GM13976 (cell line): ENCODE measurements at places on chromosomes 3 and 15.

- DNase-seq, result no peak
These were observed 180.4 kb downstream of the STAC start for GRCh38 chr3:36560685-36561084.

DNA sequence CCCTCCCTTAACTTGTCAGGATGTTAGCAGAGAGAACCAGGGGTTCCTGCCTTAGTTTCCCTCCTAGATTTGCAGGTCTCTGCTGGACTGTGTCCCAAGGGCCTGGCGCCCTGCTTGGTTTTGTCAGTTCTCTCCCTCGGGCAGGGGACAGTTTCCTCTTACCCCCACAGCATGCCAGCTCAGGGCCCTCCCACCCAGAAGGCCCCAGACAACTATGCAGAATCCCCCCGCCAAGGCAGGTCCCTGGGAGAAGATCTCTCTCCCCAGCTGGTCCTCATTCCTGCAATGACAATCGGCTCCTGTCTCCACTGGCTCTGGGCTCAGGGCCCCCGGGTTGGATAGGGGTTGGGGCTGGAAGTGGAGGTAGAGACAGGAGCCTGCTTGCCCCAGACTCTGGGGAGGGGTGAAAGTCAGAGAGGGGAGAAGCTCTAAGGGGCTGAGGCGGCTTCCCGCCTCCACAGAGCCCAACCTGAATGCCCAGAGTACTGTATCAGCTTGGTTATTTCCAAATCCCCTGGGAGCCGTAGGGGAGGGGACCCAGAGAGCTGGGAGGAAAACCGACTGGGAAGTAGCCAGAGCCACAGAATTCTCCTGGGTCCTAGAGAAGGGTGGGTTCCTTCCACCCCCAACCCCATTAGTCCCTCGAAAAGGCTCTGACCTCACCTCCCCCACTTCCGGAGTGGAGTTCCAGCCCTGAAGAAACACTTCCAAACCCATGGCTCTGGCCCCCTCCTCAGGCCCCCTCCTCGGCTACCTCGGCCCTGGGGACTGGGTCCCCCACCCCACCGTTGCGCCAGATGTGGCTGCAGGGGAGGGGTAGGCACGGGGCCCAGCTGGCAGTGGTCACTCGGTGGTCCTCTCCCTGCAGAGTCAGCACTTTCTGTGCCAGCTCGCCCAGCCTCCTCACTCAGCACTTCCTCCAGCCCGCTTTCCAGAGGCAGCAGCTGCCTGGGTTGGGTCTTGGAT, 3.8 kb upstream of the LOXL1 start:
- DNase-seq, result no peak

GRCh38 chr3:18295171-18295920, 129.8 kb downstream of the SATB1 start:
- peak; percentile 23 for DNase-seq

DNA sequence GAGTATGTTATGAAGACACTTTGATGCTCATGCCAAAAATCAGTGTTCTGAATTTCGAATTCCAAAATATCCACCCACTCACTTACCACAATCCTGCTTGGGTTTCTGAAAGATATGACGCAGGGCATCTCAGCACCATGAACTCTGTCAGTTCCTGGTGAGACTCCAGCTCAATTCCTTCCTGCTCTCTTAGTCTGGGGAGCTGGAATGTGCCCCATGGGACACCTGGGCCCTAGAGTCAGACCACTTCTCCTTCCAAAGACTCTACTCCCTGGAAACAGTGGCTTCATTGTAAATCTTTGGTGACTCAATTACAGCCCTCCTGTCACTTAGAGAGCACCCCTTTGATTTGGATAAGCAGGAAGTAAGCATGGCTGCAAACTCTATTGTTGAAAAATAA, 50.5 kb downstream of the CD86 start:
- DNase-seq, result no peak

DNA sequence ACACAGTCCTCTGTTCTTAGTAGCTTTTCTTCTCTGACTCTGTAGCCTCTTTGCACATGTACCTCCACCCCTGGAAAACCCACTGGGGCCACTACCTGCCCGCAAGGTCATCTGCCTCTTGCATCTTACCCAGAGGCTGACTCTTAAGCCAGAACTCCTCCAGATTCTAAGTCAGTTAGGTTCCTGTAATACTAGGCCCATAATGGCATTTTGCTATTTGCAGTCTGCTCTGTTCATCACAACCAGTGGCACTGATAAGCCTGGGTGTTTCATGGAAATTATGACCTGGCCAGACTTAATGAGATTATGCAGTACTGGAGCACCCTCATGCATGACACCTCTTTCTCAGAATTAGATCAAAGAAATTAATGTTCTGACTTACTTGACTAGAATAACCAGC, 31.7 kb upstream of the ATG7 start:
- DNase-seq, result no peak

GRCh38 chr3:139260793-139261736, 82.8 kb upstream of the MRPS22 start:
- DNase-seq, result no peak

DNA sequence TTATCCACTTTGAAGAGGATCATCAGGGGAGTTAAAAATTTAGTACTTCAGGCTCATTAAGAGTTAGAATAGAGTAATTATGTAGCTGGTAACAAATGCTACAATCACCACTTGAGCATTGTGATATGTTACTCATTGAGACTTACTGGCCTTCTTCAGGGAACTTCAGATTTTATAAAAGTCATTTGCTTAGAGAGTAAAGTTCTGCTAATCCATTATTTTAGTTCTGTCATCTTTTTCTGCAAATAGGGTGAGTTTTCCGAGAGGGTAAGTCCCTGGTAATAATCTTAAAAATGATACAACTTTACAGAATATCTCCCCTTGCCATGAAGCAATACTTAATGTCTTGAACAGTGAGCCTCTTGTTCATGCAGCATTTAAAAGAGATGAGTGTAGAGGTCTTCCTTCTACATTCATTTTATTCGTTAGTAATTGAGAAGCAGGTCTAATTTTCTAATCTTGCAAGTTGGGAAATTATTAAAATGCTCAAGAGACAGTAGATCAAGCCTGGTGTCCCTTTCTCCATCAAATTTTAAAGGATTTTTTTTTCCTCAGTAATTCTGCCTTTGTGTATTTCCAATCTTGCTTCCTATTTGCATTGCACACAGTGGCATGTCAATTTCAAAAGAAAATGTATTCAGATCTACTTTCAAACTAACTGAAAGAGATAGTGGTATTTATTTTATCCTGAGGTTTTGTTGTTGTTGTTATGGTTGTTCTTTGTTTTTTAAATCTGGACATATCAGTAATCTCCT, 52.6 kb downstream of the MBNL1 start:
- DNase-seq, result no peak

DNA sequence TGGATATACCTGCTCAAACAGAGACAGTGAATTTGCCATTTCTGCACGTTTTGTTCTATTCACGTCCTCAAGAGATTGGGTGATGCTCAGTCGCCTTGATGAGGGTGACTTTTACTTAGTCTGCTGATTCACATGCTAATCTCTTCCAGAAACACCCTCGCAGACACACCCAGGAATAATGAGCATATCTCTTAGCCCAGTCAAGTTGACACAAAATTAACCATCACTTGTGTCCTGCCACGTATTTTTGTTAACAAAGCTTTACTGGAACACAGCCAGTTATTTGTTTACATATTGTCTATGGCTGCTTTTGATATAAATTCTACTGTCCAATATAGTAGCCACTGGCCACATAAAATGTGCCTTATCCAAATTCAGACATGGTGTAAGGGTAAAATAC, 218.3 kb downstream of the FHIT start:
- DNase-seq, result no peak

GRCh38 chr15:33242669-33243191, 48.2 kb upstream of the FMN1 start:
- DNase-seq, result no peak

DNA sequence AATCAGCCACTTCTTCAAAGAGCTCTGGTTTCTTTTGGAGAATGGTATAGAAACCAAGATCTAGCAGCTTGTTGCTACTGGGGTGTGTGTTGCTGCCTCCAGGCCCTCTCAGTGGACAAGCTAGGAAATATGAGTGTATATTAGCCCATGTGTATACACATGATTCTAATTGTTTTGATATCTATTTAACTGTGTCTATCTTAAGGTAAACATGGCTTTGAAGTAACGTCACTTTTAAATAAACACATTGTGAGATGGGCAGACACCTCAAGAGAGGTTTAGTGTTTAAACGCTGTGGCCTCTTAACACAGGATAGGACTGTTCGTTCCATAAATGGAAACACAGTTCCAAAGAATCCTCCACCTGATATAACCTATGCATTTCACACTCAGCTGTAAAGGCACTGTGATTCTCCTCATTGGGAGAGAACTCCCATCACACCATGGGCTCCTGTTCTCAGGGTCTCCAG, 87.0 kb downstream of the GMPS start:
- no peak for DNase-seq

DNA sequence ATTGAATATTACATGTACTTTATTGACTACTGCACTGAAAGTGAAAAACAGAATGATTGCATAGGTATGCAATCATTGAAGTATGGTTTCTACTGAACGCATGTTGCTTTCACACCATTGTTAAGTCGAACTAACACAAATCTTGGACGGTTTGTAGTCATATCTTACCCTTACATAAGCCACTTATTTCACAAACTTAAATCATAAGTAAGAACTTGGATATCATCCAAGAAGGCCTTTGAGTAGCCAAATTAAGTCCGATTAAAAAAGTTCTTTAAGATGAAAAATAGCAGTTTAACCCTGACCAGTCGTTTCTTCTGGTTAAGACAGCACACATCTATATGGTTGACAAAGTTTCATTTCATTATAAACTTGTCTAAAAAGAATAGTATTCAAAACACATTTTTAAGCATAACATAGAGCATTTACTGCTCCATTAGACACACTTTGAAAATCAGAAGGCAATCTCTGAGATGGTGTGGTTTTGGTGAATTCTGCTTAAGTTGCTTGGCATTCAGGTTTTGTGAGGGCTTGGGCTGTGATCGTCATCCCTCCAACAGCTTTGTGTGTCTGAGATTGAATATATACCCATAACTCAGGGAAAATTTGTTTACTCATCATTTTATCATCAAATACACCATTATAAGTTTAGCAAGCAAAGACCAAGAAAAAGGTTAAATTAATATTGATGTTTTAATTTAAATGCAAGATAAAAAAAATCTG, 92.2 kb downstream of the NFKBIZ start:
- no peak for DNase-seq

DNA sequence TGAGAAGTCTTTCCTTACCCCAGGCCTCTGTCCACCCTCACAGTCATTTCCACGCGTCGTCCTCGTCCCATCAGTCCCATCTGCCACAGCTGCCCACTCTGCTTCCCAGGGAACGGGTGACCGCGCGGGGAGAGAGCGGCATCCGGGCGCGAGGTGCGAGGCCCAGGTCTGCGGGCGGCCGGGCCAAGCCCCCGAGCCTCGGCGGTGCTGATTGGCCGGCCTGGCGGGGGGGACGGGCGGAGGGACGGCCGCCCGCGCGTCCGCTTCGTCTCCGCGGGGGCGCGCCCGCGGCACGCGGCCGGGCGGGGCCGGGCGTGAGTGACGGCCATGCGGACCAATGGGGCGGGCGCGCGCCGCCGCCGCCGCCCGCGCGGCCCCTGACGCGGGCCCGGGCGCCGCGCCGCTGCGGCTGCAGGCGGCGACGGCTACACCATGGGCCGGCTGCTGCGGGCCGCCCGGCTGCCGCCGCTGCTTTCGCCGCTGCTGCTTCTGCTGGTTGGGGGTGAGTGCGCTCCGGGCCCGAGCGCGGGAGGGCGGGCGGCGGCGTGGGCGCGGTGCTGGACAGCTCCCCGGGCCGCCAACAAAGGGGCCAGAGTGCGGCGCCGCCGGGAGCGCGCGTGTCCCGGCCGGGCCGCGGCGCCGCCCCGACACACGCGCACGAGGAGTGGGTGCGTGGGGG, at the start of gene PODXL2:
TSS of gene PODXL2 (plus strand) at position 398 of the 679 bp plus-strand sequence. CDS start at position 433, 35 bp downstream.
- DNase-seq, result peak; percentile 81

DNA sequence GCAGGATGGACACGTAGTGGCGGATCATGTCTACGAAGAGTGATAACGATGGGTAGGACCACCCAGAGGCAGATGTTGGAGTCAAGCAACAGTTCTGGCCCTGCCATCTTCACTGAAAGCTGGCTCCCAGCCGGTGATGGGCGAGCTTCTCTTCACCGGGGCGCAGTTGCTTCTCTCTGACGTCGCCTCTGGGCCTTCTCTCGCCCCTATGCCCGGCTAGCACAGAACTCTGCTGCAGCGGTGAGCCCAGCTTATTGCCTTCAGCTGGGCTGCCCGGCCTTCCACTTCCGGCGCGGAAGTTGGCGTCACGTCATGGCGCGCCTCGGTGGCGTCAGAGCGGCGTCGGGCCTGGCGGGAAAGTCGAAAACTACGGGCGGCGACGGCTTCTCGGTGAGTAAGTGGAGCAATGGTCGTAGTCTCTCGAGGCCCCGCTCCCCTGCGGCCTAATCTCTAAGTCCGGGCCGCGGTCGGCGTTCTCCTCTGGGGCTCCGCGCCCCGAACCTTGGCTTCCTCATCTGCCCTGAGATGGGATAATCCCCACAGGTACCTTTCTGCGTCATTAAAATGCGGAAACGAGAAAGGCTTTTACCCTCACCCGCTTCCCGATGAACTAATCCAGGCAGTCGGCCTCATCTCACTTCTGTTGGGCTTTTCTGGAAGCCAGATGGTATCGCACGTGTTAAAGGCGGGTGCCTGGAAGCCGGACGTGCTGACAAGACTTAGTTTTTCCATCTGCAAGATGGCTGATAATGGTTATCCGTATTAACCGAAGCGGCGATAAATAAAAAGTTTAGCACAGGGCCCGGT, at the start of gene FANCD2:
TSS of gene FANCD2 (plus strand) at position 354 of the 807 bp plus-strand sequence. CDS start 2,221 bp downstream, outside the sequence.
- peak; percentile 90 for DNase-seq

DNA sequence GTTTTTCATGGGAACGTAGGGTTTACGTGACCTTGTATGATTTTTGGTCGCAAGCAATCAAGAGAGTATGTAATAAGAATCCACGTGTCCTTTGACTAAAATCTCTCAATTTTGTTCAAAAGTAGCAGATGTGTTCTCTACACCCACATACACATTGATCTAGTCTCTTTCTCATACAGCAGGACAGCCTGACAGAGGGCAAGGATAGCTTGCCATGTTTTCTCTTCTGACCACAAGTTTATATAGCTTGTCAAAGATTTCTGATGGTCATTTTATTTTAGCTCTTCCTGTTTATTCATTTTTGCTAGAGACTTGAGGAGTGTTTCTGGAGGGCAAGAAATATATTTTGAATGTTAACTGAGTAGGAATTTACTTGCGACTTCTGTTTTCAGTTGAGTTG, 570.2 kb upstream of the ALCAM start:
- DNase-seq, result no peak

DNA sequence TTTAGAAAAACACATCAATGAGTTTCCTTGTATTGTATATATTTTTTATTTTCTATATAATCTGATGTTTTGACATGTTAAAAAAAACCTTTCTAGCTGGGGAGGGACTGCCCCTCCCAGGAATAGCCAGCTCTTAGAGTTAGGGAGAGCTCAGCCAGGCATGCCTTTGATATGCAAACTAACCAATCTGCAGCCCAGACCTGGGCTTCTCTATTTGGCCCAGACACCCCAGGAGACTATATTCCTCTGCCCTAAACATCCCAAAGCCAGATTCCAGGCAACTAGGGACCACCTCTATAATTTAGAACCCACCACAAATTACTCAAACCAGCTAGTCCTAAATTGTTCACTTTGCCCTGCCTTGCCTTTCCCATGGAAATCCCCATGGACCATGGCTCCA, 390.9 kb upstream of the ADAMTS9 start:
- no peak for DNase-seq
